Germinal center (tissue), 1 donor: ENCODE measurements at places on chromosomes 16 and 17.

DNA sequence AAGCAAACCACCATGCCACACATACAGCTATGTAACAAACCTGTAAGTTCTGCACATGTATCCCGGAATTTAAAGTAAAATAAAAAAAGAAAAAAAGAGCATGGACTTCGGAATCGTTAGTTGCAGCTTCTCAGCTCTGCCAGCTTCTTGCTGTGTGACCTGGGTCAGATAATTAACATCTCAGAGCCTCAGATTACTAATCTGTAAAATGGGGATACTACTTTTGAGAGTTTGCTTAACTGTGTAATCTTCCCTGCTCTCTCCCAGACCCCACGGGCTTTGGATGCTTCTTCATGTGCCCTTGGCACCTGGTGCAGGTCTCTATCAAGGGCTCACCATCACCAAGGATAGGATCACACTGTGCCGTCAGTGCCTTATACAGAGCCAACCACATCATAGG, 16.6 kb downstream of the HSD17B2 start:
- DNase-seq: no peak

DNA sequence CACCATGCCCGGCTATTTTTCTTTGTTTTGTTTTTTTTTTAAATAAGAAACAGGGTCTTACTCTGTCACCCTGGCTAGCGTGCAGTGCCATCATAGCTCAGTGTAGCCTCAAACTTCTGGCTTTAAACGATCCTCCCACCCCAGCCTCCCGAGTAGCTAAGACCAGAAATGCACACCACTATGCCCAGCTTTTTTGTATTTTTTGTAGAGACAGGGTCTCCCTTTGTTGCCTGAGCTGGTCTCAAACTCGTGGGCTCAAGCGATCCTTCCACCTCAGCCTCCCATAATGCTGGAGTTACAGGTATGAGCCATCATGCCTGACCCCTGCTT, 59.7 kb downstream of the WWP2 start:
- no peak for DNase-seq

GRCh38 chr16:70575376-70575775, 51.8 kb downstream of the SF3B3 start:
- no peak for DNase-seq

DNA sequence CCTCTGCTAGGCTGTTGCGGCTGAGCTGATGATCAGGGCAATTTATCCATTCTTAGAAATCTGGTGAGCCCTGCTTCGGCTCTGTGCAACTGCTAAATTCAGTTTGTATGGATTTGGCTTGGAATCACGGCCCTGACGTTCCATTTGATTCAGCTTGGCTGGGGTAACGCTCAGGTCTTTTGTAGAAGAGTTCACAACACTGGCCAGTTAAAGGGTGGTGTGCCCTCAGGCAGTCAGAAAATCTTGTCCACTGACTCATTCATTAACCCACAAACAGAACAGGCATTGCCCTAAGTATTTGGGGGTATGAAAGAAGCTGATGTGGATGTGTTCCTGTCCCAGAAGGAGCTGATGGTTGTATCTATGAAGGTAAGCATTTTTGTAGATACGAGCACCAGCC, 53.9 kb downstream of the GNAO1 start:
- DNase-seq: no peak

- DNase-seq: no peak
These were observed 2.9 kb downstream of the SRL start for GRCh38 chr16:4239020-4239419.

DNA sequence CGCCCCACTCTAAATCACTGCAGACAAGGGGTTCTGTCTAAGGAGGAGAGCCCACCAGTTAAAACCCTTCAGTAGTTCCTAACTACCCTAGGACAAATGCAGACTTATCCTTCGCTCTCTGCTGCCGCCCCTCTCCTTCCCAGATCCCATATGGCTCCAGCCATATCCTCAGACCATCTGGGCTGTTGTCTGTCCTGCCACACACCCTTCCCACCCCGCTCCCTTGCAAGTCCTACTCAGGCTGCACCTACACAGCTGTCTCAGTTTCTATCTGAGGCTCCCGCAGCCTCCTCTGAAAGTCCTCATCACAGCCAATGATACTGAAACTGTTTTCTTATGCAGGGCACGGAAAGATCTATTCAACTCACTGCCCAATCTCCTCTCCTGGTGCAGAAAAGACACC, 720 bp upstream of the BCKDK start:
- no peak for DNase-seq

DNA sequence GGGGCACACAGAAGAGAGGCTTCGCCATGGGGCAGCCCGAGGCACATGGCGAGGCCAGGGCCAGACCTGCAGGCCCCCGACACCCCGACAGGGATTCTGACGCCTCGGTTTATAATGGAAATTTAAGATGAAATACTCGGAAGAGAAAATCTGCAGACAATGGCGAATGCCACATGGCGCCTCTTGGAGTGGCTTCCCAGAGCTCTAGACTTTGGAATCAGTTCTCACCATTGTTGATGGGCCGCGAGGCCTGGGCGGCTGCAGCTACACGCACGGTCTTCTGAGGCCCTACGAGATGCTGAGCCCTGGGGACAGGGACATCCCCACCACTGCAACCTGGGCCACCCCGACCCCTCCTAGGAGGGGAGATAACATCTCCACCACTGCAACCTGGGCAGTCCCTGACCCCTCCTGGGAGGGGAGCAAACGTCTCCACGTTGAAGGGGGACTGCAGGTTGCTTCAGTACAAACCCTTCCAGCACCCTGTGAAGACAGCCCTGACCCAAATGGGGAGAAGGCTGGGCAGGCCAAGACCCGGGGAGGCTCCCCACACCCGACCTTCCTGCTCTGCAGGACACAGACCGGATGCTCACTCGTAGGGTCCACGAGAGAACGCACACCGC, 56.9 kb downstream of the LMF1 start:
- no peak for DNase-seq

DNA sequence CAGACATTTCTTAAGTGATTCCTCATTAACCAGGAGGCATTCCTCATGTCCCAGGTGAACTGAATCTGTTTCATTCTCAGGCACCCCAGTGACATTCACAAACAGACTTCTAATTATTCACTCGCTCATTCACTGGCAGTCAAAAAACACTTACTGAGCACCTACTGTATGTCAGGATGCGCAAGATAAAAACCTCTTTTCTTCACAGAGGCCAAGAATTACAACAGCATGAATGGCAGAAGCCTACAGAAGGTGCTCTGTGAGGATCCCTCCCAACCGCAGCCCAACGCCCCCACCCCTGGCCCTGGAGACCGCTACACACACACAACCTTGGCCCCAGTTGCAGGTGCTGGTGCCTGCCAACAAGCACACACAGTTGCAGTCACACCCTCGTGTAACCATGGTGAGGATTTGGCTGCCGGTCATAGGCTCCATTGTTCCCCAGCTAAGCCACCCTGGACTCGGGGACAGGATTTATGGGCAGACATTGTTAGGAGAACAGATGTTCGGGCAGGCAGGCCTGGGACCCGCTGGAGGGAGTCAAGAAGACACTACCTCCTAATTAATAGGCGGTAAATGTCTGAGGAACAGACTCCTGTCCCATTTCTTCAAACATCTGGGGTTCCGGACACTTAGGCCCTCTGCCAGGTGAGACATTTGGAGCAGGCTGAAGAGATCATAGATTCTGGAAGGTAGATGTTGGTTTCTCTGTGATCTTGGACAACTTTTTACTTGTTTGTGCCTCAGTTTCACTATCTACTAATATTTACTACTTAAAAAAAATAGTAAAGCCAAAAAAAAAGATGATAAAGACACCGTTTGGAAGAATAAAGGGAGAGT, 43.2 kb downstream of the CUEDC1 start:
- DNase-seq: no peak
